ENCODE measurements at places on chromosomes 12 and 14. TPM values are rescaled to one million over a fixed set of nuclear protein-coding genes. Genes with fewer than 3 reads are reported as not detected.

DNA sequence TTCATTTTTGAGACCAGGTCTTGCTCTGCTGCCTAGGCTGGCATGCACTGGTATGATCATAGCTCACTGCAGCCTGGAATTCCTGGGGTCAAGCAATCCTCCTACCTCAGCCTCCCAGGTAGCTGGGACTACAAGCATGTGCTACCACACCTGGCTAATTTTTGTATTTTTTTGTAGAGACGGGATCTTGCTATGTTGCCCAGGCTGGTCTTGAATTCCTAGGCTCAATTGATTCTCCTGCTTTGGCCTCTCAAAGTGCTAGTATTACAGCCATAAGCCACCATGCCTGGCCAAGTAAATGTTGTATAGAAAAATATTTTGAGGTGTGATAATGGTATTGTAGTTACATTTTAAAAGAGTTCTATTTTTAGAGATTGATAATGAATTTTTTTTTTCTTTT lies 12.6 kb downstream of the BIN2 start:
- no peaks in the 10 kb centered on the region for H3K36me3 ChIP-seq
- no peak for DNase-seq
- H3K4me1 ChIP-seq: no peaks in the 10 kb centered on the region
- H3K27me3 ChIP-seq: no peaks in the 10 kb centered on the region
- no peak overlapping the region for H3K4me3 ChIP-seq

Gene ARHGEF40
- total RNA-seq: 39.2 TPM

DNA sequence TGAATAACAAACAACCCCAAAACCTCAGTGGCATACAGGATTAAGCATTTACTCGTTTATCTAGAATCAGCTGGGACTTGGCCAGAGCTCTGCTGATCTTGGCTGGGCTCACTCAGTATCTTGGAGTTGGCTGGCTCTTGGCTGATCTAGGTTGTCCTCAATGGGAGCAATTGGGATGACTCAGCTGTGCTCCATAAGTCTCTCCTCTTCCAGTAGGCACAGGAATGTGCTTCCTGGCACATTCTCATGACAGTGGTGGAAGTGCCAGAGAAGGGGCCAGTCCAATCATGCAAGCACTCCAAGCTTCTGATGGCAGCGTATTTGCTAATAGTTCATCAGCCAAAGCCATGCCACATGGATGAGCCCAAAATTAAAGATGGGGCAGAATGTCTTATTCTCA lies 41.7 kb upstream of the ANO4 start:
- H3K4me3 ChIP-seq: no peak overlapping the region
- no peaks in the 10 kb centered on the region for H3K27me3 ChIP-seq
- no peaks in the 10 kb centered on the region for H3K4me1 ChIP-seq
- no peak overlapping the region for H3K27ac ChIP-seq
- DNase-seq: no peak
- no peaks in the 10 kb centered on the region for H3K36me3 ChIP-seq

GRCh38 chr12:47024463-47024862 lies 55.0 kb upstream of the PCED1B start:
- no peak overlapping the region for H3K4me3 ChIP-seq
- H3K36me3 ChIP-seq: no peaks in the 10 kb centered on the region
- DNase-seq: no peak
- H3K27me3 ChIP-seq: no peaks in the 10 kb centered on the region

Gene LRRIQ1
- total RNA-seq: 0.67 TPM

Gene LBHD2
- not detected for total RNA-seq

Gene ASCL1
- total RNA-seq: not detected

DNA sequence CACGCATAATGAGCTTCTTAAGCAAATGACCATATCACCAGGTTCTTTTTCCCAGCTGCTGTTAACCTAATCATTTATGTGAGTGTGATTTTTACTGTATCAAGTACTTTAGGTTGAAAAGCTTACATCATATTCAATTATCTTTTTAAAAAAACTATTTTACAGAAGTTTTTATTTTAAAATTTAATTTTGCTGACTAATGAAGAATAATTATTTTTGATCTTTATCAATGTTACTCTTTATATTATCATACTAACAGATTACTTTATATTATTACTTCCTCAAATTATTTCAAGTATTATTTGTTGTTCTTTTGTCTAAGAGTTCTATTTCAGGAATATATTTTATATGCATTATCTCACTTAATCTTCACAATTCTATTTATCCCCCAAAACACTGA lies 236.3 kb downstream of the CPNE8 start:
- no peaks in the 10 kb centered on the region for H3K27me3 ChIP-seq
- no peak overlapping the region for H3K27ac ChIP-seq
- peaks cover 21% of the 10 kb centered on the region for H3K36me3 ChIP-seq
- no peak overlapping the region for H3K4me3 ChIP-seq
- H3K4me1 ChIP-seq: no peaks in the 10 kb centered on the region

Gene GALNT6
- total RNA-seq: 16.6 TPM

GRCh38 chr12:110281549-110282299 lies 677 bp downstream of the ATP2A2 start:
- no peaks in the 10 kb centered on the region for H3K27me3 ChIP-seq
- H3K4me1 ChIP-seq: peaks cover 38% of the 10 kb centered on the region
- H3K4me3 ChIP-seq: peak overlapping the region; percentile 82
- H3K27ac ChIP-seq: peak overlapping the region; percentile 94
- DNase-seq: peak; percentile 85

- peak overlapping the region; percentile 61 for H3K27ac ChIP-seq
- peak overlapping the region; percentile 24 for H3K4me3 ChIP-seq
- DNase-seq: no peak
Measured at GRCh38 chr12:114676142-114676741, 7.7 kb downstream of the TBX3 start.

DNA sequence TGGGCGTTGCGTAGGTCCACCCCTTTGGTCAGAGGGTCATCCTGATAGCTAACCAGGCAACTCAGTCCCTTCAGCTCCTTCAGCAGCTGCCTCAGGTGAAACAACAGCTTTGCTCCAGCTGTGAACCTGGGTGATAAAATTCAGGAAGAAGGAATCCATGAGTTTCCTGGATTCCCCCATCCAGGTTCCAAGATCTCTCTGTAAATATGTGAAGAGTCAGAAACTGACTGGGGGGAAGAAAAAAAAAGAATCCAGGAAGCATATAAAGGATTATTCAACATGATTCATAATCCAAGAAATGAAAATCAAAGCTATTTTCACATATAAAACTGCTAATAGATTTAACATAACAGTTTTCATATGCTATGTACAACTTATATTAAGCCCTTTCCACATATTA lies 8.6 kb downstream of the STAT2 start:
- no peaks in the 10 kb centered on the region for H3K27me3 ChIP-seq
- DNase-seq: no peak
- no peak overlapping the region for H3K4me3 ChIP-seq
- H3K4me1 ChIP-seq: no peaks in the 10 kb centered on the region
- H3K27ac ChIP-seq: no peak overlapping the region

DNA sequence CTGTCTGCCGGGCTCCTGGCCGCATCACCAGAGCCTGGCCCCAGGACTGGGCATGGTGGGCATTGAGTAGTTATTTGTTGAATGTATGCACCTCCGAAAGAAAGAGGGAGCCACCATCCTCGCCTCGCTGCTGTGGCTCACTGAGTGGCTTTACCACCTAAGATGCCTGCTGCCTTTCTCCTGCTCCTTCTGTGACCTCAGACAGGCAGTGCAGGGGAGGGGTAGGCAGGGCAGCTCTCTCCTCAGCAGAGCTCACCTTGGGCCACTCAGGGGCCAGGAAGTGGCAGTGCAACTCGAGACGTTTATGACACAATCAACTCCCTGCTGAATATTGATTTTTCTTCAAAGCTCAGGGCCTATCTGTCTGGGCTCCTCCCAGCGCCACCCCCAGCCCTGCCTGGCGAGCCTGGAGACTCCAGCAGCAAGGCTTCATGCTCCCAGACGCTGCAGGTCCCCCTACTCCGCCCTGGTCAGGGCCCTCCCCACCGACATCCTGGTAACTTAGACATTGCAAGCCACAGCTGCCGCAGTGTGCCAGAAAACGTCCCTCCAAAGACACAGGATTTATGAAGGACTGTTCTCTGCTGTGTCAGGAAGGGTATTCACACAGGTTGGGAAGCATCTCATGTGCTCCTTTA lies 84.3 kb upstream of the DIO3 start:
- H3K4me1 ChIP-seq: peaks cover 17% of the 10 kb centered on the region
- H3K36me3 ChIP-seq: no peaks in the 10 kb centered on the region
- H3K27ac ChIP-seq: no peak overlapping the region
- no peak overlapping the region for H3K4me3 ChIP-seq
- peaks cover 8% of the 10 kb centered on the region for H3K27me3 ChIP-seq

DNA sequence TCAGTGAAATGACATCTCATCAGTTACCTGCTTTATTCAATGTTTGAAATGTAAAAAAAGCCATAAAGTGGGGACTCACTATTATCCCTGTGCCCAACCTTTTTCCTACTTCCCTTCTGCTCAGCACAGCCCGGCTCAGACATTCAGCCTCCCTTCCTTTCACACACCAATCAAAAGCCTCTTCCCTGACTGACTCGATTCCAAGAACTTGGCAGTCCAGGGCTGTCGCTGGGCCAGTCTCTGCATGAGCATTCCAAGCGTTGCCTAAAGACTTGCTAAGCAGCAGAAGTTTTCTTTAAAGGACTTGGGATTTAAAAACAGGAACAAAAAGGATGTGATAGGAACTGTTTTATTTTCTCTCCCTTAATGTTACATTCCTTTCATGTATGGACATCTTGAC lies 22.7 kb downstream of the ITPR2 start:
- peaks cover 10% of the 10 kb centered on the region for H3K4me1 ChIP-seq
- H3K27me3 ChIP-seq: no peaks in the 10 kb centered on the region
- no peak overlapping the region for H3K27ac ChIP-seq
- no peak for DNase-seq

DNA sequence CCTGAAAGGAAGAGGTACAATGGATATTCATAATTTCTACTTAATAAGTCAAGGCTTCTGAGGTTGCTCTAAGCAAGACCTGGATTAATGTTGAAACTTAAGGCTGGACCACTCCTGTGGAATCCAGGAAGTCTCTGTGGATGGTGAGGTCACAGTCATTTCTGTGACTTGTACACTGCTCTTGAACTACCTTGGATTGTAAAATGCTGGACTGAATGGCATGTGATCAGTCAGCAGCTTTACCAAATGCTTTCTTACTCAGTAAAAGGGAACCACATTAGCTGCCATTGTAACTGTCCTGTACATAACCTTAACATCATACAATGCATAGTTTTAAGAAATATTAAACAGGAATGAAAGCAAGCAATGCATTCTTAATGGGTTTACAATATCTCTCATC lies 182.9 kb downstream of the NOVA1 start:
- H3K27me3 ChIP-seq: no peaks in the 10 kb centered on the region
- no peaks in the 10 kb centered on the region for H3K4me1 ChIP-seq

- no peak overlapping the region for H3K4me3 ChIP-seq
- no peak for DNase-seq
- H3K27me3 ChIP-seq: no peaks in the 10 kb centered on the region
Measured at GRCh38 chr14:34065236-34065635, 114.4 kb upstream of the EGLN3 start.

DNA sequence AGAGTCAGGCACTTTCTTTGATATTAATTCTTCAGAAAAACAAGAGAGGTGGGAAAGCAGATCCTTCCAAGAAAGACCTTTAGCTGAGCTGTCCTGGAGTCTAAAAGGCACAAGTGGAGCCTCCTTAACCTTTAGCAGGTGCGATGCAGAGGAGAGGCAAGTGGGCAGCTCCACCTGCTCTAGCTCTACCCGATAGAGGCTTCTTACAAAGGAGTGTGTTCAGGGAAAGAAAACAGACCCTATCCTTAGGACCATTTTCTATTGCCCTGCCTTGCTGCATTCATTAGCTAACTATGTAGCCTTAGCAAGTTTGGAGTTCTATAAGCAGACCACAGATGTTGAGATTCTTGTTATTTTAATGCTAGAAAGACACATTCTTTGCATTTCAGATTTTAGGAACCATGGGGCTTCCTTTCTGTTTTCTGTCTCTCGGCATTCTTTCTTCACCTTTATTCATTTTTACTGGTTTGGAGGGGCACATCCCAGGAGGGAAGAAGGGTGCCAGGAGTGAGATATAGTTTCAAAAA lies 214.5 kb downstream of the EGLN3 start:
- no peak overlapping the region for H3K4me3 ChIP-seq
- no peaks in the 10 kb centered on the region for H3K4me1 ChIP-seq
- no peak for DNase-seq
- H3K27me3 ChIP-seq: no peaks in the 10 kb centered on the region
- H3K36me3 ChIP-seq: no peaks in the 10 kb centered on the region

DNA sequence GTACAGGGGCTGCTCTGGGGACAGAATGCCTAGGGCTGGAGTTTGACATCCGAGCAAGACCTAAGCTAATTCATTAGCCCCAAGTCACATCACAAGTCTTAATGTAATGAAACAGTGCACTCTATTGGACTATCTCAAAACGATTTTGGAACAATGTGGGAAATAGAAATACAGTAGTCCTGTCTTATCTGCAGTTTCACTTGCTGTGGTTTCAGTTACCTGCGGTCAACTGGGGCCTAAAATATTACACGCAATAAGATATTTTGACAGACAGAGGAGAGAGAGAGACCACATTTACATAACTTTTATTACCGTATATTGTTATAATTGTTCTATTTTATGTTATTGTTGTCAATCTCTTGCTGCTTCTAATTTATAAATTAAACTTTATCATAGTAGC lies 21.1 kb downstream of the MOAP1 start:
- H3K4me3 ChIP-seq: no peak overlapping the region
- no peaks in the 10 kb centered on the region for H3K27me3 ChIP-seq

Gene IGFBP6
- total RNA-seq: 34.6 TPM

- DNase-seq: no peak
- H3K4me3 ChIP-seq: no peak overlapping the region
- H3K27me3 ChIP-seq: no peaks in the 10 kb centered on the region
- H3K36me3 ChIP-seq: no peaks in the 10 kb centered on the region
Measured at GRCh38 chr12:64580681-64581080, 29.6 kb upstream of the RASSF3 start.

GRCh38 chr14:42437809-42438208 lies 831.1 kb downstream of the LRFN5 start:
- H3K4me3 ChIP-seq: no peak overlapping the region
- H3K27ac ChIP-seq: no peak overlapping the region
- no peak for DNase-seq
- H3K4me1 ChIP-seq: no peaks in the 10 kb centered on the region
- no peaks in the 10 kb centered on the region for H3K27me3 ChIP-seq

GRCh38 chr12:76311796-76312195 lies 36.4 kb downstream of the BBS10 start:
- DNase-seq: no peak
- no peaks in the 10 kb centered on the region for H3K36me3 ChIP-seq
- no peak overlapping the region for H3K27ac ChIP-seq
- no peak overlapping the region for H3K4me3 ChIP-seq

Gene TMEM233
- total RNA-seq: 0.96 TPM

DNA sequence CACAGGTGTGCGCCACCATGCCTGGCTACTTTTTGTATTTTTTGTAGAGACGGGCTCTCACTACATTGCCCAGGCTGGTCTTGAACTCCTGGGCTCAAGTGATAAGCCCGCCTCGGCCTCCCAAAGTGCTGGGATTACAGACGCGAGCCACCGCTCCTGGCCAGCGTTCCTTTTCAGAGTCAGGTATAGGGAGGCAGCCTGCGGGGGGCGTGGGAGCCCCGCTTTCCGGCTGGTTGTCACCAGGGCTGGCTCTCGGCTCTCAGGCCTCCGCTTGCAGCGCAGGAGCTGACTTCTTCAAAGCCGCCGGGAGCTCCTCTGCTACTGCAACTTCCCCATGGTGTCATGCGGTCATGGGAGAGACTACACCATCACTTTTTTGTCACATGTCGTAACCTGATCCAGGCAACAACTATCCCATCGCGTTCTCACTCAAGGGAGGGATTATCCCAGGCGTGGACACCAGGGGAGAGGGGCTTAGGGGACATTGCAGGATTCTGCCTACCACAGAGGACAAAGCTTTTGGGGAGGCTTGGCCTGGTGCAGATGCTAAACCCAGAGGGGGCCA lies 129.4 kb downstream of the SCARB1 start:
- H3K27ac ChIP-seq: peak overlapping the region; percentile 55
- H3K27me3 ChIP-seq: no peaks in the 10 kb centered on the region
- DNase-seq: peak; percentile 80
- no peak overlapping the region for H3K4me3 ChIP-seq
- peaks cover 26% of the 10 kb centered on the region for H3K4me1 ChIP-seq
- no peaks in the 10 kb centered on the region for H3K36me3 ChIP-seq

Gene EPYC
- total RNA-seq: not detected

Gene KRT74
- total RNA-seq: not detected

Data from upper lobe of right lung (tissue), 1 donor.